ENCODE measurements at places on chromosomes 3 and 15.

- no peak for DNase-seq
Observed at GRCh38 chr3:195546130-195546560, 3.0 kb upstream of the PPP1R2 start.

DNA sequence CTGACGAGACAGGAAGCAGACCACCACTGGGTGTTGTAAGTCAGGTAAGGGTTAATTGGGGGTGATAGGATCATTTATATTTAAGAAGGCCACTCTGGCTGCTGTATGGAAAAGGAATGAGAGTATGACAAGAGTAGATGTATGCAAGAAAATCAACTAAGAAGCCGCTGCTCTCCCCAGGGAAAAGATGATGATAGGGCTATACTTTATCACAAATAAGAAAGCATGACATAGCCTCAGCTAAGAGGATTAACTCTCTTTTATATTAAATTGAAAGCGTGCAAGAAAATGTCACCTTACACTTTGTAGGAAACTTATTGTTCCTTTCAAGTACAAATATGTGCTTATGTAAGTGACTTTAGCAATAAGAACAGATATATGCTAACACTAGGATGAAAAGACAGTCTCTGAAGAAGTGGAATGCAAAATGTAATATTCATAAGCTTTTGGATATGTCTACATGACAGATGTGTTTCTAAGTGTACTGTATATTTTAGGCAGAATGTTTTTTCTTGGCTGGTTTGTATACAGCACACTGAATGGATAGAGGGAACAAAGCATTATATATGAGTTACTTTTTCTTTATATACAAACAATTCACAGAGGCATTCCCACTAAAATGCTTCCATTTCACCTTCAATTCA lies 8.7 kb upstream of the NDUFB4 start:
- DNase-seq: no peak

DNA sequence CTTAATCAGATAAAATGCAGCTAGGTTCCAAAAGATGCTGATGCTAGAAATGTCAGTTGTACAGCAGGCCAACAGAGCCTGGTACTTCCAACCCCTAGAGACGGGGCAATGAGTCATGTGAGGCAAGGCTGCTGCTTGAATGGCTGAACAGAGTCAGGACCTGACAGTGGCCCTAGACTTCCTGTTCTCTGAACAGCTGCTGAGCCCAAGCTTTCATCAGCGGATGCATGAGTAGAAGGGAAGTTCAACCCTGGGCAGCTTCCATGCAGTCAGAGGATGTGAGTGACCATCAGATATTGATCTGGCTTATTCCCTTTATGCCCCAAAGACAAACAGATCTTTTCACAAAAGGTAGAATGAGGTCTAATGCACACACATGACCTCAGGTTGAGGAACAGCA lies 282.9 kb upstream of the COL8A1 start:
- no peak for DNase-seq

DNA sequence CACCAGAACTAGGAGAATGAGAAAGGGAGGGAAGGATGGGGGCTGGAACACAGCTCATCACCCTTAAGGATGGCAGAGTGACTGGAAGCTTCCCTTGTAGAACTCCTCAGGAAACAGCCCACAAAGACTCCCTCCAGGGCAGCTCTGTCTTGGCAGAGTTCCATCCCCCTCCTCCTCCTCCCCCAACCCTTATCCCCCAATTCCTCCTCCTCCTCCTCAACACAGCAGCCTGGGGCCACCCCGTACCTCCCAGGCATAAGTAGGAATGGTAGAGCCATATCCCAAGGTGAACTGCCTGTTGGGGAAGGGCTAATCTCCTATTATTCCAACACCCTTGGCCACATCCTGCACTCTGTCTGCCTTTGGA lies 38.8 kb downstream of the ADCY5 start:
- no peak for DNase-seq

DNA sequence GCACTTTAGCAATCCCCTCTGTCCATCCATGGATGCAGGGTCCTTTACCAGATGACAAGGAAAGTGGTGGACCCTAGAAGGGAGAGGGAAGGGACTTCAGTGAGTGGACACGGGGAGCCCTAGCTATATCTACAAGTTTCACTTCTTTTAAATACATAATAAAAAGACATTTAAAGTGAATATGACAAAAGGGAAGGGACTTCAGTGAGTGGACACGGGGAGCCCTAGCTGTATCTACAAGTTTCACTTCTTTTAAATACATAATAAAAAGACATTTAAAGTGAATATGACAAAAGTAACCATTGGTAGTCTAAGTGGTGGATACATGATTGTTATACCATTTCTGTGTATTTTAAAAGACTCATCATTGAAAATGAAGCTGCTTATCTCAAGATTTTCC lies 81.9 kb upstream of the HES1 start:
- no peak for DNase-seq

- no peak for DNase-seq
Observed at GRCh38 chr3:26915208-26915607, 292.6 kb downstream of the LRRC3B start.

- DNase-seq: no peak
Observed at GRCh38 chr3:176969066-176969465, 228.2 kb downstream of the TBL1XR1 start.

GRCh38 chr3:4497843-4498324 lies 4.7 kb downstream of the ITPR1 start:
- no peak for DNase-seq

DNA sequence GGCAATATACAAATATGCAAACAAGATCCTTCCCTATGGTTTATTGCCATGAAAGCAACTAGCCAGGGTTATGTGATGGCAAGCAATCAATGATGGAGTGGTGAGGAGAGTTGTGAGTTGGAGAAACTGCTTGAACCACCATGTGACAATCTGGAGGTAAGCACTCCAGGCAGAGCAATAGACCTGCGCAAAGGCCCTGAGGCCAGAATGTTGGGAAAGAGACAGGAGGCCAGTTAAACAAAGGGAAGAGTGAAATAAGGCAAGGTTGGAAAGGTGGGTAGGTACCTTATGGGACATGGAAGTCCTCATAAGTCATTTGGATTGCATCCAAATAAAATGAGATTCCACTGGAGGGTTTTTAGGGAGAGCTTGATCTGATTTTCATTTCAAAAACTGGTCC lies 80.0 kb upstream of the WNT5A start:
- no peak for DNase-seq

- no peak for DNase-seq
Observed at GRCh38 chr3:31235062-31235700, 297.5 kb upstream of the STT3B start.

DNA sequence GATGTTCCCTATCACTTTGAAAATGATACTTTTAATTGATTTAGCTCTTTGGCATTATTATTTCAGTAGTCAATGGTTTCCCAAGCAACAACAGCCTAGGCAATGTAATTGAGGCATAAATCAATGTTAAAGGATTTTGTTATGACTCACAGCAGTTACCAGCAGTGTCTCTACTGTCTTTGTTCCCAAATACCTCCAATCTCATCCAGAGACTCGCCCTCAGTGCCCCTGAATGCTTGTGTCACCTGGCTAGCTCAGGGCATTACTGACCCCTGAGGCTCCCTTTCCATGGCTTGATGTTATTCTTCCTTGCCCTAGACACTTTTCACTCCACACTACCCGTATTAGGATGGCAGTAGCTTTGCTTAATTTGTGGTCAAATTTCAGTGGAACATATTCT lies 227.2 kb downstream of the SQOR start:
- DNase-seq: no peak
